ENCODE measurements at places on chromosomes 4 and X.

DNA sequence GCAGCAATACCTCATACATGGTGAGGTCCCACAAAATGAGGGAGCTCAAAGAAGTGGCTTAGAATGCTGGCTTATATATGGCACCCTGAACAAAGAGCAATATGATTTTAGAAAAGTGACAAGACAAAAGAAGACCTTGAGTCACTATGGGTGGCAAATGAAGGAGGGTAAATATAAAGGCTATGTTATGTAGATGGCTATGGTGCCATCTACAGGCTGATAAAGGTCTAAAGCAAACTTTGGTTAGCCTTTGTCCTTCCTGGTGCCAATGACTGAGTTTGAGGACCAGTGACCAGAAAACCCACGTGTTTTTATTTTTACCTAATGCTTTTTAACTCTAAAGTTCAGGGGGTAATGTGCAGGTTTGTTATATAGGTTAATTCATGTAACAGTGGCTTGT, 151.8 kb downstream of the CCNG2 start:
- peak; percentile 59 for DNase-seq

- no peak for DNase-seq
Measured at GRCh38 chr4:128751354-128751753, 58.1 kb upstream of the JADE1 start.

GRCh38 chr4:95360256-95360903, 188.4 kb downstream of the UNC5C start:
- no peak for DNase-seq

DNA sequence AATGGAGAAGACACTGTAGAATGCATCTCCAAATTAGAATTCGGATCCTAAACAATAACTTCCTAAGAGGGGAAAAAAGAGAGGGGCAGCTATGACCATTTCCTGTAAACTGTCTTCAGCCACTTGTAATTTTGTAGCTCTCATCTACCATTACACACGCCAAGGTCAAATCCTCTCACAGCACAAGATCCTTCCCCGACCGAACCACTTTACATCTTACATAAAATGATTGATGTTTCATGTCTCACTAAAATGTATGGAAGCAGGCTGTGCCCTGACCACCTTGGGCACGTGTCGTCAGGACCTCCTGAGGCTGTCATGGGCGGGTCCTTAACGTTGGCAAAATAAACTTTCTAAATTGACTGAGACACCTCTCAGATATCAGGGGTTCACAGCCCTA, 24.1 kb upstream of the PBDC1 start:
- DNase-seq: no peak

GRCh38 chr4:15926486-15926885, 12.1 kb downstream of the FGFBP1 start:
- DNase-seq: no peak

DNA sequence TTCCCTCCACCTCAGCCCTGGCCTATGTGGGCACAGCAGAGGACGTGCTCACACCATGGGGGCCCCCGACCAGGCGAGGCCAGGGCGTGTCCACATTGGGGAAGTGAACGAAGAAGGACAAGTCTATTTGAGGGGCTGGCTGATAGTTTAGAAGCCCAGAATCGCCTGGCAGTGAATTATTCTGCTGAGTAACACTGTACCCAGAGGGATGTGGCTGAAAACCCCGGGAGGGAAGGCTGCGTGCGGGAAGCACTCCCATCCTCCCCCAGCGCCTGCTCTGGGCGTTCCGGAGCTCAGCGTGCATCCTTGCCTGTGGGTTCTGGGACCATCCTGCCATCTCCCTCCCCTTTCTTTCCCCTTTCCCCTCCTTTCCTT, 66.6 kb downstream of the TRMT44 start:
- DNase-seq: no peak

DNA sequence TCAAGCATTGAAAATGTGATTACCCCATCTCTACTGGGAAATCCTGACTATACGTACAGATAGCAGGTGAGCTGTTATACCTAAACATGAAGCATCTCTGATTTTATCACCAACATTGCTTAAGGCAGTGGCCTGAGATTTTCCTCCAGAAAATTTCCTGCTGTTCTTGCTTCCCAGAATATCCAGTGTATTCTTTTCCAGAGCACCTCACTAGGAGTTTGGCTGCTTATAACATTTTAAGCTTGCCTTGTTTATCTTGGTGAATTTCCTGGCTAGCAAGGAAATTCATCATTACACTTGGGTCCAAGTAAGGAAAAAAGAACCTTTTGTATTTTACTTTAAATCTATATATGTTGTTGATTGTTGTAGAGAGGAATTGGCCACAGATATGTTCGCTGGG, 73.0 kb upstream of the CLCN4 start:
- no peak for DNase-seq

GRCh38 chrX:10071451-10072144, 85.2 kb upstream of the CLCN4 start:
- no peak for DNase-seq

- no peak for DNase-seq
Measured at GRCh38 chrX:102154900-102155805, 624 bp downstream of the BEX5 start.

- DNase-seq: no peak
Measured at GRCh38 chr4:61359301-61359700, 159.2 kb downstream of the ADGRL3 start.

DNA sequence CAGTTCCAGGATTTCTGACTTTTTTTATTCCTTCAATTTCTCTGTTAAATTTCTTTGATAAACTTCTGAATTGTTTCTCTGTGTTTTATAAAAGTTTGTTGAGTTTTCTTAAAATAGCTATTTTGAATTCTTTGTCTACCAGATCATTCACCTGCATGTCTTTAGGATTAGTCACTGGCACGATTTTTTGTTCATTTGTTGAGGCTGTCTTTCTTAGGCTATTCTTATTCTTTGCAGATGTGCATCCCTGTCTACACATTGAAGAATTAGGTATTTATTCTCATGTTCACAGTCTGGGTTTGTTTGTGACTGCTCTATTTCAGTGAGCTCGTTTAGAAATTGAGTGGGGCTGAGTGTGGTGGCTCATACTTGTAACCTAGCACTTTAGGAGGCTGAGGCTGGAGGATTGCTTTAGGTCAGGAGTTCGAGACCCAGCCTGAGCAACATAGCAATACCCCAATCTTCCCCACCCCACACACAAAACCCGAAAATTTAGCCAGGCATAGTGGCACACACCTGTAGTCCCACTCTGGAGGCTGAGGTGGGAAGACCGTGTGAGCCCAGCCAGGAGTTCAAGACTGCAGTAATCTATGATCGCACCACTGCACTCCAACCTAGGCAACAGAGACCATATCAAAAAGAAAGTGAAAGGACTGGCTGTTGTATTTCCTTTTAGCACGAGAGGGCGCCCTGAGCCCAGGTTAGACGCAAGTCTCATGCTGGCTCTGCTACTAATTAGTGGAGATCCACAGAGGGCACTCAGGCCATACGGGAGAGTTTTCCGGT, 42.0 kb downstream of the F8 start:
- peak; percentile 31 for DNase-seq

GRCh38 chr4:41213625-41214135, 662 bp downstream of the APBB2 start:
- DNase-seq: no peak

DNA sequence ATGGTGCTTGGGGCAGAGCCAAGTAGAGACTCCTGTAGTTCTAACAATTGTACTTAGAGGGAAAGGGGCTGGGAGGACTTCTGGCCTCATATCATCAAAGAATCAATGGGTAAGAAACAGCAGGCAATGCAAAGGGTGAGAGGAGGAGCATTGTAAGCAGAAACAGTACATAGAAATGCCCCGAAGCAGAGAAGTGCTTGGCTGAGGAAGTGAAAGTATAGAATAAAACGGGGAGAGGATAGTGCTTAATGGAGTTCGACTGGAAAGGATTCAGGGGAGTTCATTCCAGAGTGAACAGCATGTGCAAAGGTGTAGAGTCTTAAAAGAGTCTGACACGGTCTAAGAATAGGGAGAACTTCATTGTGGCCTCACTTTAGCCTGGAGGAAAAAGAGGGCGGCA, 103.0 kb downstream of the SYNPO2 start:
- DNase-seq: no peak

GRCh38 chr4:25144870-25145481, 15.3 kb downstream of the SEPSECS start:
- peak; percentile 51 for DNase-seq

GRCh38 chrX:35090801-35091200, 148.2 kb downstream of the FAM47B start:
- DNase-seq: no peak

DNA sequence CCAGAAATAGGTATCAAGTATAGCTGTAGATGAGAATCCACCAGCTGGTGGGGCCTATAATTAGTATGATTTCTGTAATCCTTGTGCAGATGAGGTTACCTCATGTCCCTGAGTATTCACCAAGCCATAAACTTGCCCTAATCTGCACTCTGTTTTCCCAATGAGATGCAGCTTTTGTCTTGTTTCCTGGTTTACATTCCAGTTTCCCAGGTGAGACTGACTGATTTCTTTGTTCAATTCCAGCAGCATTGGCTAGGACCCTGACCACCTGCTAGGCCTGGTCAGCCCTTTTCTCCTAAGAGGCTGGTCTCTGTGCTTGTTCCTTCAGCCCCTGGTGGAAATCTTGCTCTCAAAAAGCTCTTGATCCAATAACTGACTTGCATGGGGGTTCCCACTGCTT, 44.6 kb downstream of the GABRB1 start:
- DNase-seq: no peak

DNA sequence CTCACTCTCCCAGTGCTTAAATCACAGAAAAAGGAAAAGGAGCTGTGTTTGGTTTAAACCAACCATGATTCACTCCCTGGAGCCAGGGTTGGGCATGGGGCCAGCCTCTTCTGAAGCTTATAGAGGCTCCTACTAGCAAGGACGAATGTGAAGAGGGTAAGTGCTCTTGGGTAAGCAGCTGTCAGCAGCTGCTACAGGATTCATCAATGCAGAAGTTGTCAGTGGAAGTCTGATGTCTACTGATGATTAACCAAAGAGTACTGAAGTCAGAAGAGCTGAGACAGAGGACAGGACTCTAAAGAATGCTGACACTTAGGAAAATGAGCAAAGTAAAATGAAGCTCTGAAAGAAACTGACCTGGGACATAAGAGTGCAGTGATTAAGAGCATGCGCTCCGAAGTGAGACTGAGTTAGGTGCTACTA, 32.7 kb upstream of the JADE1 start:
- DNase-seq: peak; percentile 29

- no peak for DNase-seq
Measured at GRCh38 chr4:40401631-40402030, 66.5 kb downstream of the CHRNA9 start.

DNA sequence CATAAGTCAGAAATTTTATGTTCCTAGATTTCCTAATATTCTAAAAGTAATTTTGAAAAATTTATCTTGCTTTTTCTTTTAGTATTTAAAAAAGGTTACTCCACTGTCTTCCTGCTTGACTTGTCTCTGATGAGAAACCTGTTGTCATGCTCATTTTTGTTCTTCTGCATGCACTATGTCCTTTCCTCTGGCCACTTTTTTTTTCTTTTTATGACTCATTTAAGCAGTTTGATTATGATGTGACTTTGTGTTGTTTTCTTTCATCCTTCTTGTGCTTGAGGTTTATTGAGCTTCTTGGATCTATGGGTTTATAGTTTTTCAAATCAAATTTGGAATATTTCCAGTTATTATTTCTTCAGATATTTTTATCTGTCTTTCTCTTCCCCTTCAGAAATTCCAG, 12.0 kb upstream of the UFSP2 start:
- no peak for DNase-seq

GRCh38 chr4:140367738-140368137, 5.7 kb upstream of the SCOC start:
- DNase-seq: peak; percentile 20

- peak; percentile 3 for DNase-seq
Measured at GRCh38 chrX:11180571-11180970, 69.4 kb downstream of the HCCS start.

GRCh38 chrX:153074935-153075334, 2.7 kb downstream of the PNMA6A start:
- no peak for DNase-seq

DNA sequence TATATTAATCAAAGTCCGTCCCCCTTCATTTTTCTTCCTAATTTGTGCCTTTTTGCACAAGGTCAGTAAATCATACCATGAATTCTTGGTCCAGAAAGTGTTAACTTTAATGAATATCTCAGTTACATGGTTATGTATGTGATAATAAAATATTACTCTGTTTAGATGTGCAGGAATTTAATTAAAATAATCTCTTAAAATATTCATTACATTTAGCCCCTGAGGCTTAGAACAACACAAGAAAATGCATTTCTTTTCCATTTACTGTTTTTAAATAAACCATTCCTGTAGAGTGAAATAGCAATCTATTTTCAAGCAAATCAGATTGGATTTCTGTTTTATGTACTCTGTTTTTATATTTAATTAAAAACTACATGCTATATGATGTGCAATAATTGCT, 17.6 kb downstream of the MAB21L2 start:
- DNase-seq: no peak

DNA sequence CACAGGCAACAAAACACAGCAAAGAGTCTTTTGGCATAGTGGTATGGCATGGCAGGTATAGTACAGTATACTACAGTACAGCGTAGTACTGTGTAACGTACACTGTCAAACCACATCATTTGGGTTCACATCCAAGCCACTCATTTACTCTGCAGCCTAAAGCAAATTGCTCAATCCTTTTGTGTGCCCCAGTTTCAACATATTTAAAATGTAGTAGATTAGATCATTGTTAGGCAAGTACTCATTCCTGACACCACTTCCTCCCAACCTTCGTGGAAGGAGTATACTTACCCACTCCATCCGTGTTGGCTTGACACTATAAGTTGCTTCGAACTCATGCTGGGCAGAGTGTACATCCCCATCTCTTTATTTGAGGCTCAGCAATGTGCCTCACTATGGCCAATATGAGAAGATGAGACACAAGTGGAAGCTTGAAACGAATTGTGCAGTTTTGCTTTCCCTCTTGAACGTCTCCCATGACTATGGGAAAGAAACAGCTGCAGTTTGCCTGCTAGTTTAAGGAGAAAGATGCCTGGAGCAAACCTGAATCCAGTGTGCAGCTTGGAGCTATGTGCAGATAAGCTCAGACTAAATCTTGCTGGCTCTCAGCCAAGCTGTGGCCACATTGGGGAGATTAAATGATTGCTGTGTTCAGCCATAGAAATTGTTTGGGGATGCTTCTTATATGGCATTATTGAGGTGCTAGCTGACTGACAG, 85.7 kb upstream of the TBL1X start:
- DNase-seq: peak; percentile 12

- no peak for DNase-seq
Measured at GRCh38 chrX:67917421-67918010, 373.7 kb downstream of the AR start.

DNA sequence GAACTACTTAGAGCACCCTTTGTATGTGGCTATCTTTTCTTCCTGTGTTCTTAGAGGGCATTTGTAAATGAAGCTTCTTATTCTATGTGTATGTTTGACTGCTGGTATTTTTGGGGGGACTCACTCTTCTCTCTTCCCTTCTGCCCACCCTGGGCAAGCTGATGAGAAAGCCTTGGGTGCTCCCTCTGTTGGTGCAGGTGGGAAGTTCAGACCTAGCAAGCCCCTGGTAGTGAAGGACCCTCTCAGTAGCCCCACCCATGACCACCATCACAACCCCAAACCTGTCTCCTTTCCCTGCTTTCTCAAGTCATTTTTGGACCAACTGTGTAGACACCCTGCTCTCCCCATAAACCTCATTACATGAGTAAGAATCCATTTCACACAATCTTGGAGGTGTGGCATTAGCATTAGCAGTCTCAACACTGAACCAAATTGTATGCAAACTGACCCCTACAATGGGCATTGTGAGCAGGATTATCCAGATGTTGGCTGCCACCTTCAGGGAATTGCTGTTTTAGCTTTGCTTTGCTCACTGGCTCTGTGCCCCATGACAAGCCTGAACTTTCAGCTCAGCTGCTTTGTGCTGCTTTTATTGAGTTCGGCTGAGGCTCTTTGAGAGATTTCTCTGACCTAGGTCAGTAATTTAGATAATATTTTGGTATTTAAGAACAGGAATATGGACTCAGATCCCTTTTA, 27.9 kb downstream of the TRIM61 start:
- DNase-seq: no peak
